ENCODE measurements at places on chromosomes 13 and 19.

- DNase-seq, result peak; percentile 38
Measured at GRCh38 chr19:1503089-1503924, 9.5 kb downstream of the ADAMTSL5 start.

- DNase-seq, result no peak
Measured at GRCh38 chr19:42548552-42548951, 20.3 kb upstream of the CEACAM1 start.

GRCh38 chr13:98960606-98961502 is 17.0 kb downstream of the DOCK9 start:
- no peak for DNase-seq

DNA sequence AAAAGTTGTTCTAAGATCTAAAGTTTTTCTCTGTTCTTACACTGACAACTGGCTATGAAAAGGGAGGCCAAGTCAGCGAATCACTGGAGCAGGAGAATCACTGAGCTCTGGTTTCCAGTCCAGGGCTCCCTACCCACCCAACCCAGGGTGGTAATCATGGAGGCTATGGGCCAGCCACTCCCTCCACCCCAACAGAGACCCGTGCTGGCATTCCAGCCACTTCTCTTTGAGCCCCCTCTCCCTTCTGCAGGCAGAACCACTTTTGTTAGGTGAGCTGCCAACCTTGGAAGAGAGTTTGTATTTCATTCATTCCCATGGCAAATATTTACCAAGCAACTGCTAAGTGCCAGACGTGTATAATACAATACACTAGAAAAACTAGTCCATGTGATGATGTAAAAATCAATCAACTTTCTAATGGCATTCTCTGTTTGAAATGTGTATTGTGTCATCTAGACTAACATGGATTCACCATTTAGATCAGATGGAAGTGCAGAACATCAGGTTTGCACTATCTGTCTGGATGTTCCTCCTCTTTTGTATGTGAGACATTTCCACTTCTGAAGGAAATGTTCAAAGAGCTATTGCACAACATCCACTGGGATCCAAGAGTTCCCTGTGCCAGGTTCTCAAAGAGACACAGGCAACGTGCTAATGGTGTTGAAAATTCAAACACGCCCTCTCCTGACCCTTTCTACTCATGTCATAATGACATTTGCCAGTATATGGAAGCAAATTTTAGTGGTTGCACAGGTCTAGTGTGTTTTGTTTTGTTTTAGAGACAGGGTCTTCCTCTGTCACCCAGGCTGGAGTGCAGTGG is 5.3 kb downstream of the MLNR start:
- no peak for DNase-seq

DNA sequence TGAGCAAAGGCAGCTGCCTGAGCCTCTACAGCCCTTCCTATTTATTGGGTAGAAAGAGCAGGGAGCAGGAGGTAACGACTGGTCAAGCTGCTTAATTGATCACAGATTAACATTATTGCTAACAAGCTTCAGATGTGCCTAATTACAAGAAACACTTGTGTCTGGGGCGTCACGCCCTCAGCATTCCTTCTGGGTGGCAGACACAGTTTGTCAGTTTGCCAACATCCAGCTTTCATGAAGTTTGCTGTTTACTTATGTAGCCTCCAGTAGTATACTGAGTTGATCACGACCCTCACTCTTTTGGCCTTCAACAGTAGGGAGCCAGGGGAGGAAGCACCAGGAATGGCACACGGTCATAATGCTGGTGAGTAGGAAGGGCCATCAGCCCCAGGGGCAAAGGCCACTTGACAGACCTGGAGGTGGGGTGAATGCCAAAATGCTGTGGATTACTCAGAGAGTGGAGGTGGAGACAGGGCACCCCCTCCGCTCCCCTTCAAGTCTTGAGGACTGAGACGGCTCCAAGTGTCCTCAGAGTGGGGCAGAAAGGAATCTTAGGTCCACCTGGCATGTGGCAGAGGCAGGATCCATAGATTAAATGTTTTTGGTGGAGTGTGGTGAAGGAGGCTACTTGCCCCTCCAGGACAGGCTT is 34.9 kb upstream of the PSPC1 start:
- no peak for DNase-seq

DNA sequence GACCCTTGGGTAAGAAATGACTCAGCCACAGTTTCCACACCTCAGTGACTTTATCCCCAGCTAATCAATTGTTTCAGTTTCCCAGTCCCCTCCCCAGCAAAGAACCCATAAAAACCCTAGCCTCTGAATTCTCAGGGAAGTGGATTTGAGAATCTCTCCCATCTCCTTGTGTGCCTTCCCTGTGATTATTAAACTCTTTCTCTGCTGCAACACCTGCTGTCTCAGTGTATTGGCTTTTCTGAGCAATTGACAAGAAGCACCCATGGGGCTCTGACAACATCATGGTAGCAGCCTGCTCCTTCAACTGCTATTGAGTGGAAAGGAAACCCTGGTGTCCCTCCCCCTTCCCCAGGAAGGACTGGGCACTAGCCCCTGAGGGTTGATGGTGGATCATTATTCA is 73.7 kb downstream of the UQCRFS1 start:
- no peak for DNase-seq

DNA sequence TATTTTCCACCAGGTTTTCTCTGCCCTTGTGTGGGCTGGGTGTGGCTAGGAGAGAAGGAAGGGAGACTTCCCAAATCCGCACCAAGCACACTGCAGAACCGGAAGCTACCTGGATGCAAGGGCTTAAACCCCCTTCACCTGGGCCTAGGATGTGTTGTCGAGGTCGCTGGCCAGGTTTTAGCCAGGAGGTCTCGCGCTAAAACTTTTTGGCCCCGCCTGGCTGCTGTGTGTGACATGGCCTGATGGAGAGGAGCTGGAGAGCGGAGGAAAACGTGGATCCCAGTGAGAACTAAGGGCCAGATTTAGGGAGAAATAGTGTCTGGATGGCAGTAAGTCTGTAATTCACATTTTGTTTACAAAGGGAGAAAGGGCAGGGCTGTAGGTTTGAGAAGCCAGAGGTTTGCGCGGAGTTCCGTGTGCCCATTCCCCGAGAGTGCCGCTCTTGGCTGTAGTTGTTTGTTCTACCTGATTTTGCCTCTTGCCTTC is 3.1 kb upstream of the TSHZ3 start:
- DNase-seq, result no peak

- no peak for DNase-seq
Measured at GRCh38 chr13:49980266-49980665, 16.6 kb upstream of the TRIM13 start.

GRCh38 chr13:31124204-31124603 is 37.5 kb downstream of the HSPH1 start:
- DNase-seq, result no peak

- no peak for DNase-seq
Measured at GRCh38 chr19:15891434-15891833, 6.4 kb downstream of the CYP4F2 start.

DNA sequence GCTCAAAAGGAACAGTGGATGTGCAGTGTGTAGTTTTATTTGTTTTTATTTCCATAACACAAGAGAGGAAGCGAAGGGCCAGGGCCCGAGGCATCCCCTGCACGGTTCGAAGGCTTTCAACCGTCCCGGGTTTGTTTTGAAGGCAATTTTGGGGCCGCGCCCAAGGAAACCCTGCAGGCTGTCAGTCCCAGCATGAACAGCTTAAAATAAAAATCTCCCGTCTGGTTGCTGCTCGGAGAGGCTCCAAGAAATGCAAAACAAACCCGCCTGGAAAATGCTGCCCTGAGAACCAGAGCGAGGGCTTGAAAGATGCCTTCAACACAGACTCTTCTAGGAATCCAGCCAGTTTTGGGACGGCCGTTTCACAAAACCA is 16.0 kb downstream of the LSM4 start:
- DNase-seq, result no peak

DNA sequence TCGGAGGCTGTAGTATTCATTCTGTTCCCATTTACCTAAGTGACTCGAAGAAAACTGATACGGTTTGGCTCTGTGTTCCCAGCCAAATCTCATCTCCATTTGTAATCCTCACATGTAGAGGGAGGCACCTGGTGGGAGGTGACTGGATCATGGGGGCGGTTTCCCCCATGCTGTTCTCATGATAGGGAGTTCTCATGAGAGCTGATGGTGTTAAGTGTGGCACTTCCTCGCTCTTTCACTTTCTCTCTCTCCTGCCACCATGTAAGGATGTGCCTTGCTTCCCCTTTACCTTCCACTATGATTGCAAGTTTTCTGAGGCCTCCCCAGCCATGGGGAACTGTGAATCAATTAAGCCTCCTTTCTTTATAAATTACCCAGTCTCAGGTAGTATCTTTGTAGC is 23.5 kb downstream of the SLAIN1 start:
- DNase-seq, result no peak

GRCh38 chr19:3423183-3423829 is 56.9 kb downstream of the NFIC start:
- DNase-seq, result no peak

GRCh38 chr19:2811221-2811722 is 8.4 kb upstream of the ZNF554 start:
- no peak for DNase-seq

DNA sequence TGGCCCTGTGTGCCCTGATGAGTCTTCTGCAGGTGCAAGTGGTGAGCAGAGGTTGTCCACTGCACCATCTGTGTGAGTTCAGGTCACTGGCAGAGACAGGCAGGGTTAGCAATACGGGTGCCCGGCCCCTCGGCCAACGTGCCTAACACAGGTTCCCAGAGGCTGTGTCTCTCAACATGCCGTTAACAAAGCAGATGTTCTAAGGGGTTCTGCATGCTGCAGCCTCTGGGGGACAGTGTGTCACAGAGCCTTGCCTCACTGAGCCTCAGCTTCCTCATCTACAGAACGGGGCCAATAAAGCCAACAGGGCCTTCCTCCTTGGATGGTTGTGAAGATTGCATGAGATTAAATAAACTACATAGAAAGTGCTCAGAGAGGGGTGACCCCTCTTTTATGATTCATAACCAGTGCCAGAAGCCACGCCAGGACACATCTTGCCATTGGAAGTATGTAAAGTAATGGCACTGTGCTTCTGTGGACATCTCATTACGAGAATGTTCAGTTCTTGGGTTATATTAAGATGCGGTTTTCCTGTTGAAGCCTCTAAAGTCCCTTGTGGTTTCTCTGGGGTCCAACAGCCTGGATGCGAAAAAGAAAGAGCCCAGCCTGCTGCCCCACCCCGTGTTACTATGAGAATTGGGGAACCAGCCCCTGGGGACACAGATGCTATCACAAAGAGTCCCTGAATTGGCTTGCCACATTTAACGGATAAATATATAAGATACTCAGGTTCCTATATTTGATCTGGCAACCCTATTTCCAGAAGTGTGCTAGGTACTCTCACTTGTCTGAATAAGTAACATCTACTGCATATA is 11.2 kb upstream of the ARHGEF18 start:
- DNase-seq, result no peak

DNA sequence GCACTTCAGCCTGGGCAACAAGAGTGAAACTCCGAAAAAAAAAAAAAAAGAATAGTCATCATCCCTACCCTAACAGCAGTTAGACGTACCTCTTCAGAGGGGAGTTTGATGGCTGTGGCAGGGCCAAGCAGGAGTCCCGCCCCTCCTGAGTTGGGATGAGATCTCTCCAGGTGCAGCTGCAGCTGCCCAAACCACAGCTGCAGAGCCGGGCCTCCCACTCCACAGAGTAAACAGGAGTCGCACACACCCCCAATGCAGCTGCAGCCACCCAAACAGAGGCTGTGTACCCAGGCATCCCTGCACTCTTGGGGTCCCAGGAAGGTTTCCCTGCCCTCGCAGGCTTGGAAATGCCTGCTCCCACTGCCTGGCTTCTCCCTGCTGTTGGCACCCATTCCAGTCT is 17.4 kb upstream of the MLLT1 start:
- DNase-seq, result no peak

DNA sequence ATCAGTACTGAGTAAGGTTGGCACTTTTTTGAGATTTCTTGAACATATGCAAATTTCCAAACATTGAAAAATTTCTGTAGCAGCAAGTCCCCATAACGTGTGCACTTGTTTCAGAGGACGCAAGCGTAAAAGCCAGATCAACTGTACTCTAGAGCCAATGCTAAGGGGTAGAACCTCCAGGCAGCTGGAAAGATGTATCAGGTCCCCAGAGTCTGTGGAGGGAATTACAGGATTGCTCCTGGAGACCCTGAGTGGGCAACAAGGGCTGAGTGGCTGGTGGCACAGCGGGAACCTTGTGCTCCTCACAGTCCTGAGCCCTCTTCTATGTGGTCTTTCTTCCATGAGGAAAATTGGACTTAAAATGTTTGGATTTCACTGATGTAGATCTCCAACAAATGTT is 53.9 kb upstream of the AMER2 start:
- no peak for DNase-seq

GRCh38 chr19:18765224-18765623 is 25.9 kb downstream of the COMP start:
- no peak for DNase-seq

GRCh38 chr19:13036366-13036976 is 41.2 kb downstream of the NFIX start:
- DNase-seq, result no peak

DNA sequence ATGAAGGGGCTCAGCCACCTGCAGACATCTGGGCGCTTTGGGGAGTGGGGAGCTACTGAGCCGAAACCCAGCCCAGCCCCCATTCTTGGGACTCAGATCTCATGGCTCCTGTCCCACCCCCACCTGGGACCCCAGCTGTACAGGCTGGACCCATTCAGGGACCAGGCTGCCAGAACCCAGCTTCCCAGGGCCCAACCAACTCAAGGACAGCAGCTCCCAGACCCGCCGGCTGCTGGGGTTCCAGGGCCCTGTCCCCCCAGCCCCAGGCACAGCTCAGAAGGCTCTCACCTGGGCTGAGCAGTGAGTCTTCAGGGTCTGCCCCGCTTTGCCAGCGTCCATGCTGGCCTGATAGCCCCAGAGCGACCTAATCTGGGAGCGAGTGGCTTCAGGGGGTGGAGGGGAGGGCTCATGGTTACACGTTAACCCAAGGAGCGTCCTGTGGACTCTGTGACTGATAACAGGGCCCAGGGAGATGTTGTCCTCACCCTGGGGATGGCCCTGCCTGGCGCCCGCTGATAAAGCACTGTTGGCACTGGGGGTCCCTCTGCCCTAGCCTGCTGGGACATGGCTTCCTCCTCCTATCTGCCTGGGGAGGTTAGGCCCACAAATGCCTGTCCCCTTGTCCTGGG is at the start of gene TMEM86B:
Gene TMEM86B (minus strand): TSS at position 361 of the 629 bp plus-strand sequence. CDS start 22 bp downstream, at position 339.
- peak; percentile 95 for DNase-seq

DNA sequence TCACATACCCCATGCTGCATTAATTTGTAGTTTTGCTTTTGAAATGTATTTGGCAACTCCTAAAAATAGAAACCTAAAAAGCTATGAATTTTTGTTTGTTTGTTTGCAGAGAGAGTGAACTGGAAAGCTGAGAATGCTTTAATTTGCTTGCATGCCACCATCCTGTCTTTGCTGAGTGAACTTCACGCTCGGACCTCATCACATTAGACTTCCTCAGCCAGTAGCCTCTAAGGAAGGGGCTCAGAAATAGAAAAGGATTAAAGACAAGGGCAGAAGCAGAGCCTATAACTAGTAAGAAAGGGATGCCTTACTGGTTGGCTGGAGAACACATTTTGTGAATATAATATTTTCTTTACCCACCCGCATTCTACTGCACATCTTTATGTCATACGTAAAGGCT is 275.1 kb downstream of the DCLK1 start:
- no peak for DNase-seq

GRCh38 chr13:109333893-109334651 is 452.3 kb downstream of the IRS2 start:
- DNase-seq, result no peak
